ENCODE measurements at places on chromosomes 3 and 15.
A peak's percentile ranks its signal among the peaks of the same experiment; 100 is the strongest.

DNA sequence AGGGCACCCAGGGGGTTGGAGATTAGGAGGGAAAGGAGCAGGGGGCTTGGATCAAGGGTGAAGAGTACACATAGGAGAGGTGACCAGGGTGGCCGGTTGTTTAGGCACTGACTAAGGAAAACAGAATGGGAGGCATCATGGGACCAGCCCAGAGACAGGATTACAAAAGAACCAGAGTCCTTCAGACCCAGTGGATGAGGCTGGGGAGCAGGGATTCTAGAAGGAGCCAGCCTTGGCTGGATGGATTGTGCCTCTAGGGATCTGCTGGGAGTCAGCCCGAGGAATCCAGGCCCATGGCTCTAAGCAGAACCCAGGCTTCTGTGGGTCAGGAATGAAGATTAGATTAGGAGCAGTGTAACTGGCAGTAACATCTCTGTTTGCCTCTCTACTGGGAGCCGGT lies 98.6 kb downstream of the ARNT2 start:
- no peak for DNase-seq

DNA sequence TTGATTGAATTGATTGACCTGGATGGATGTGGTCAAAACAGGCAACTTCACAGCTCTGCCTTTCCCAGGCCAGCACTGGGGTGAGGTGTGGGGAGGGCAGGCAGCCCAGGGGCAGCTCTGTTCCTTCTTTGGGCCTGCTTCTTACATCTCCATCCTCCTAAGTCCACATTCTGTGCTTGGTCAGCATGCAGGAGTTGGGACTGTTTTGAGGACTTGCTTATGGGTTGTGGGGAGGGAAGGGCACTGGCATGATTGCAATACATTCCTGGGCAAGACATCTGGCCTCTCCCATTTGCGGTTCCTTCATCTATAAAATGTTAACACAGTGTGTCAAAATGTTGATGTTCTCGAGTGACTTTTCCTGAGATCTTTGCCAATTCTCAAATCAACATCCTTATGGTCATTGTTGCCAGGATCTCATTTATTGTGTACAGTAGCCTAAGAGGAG lies 84.1 kb downstream of the ST6GAL1 start:
- no peak for DNase-seq

GRCh38 chr3:159260049-159260662 lies 458.3 kb downstream of the MFSD1 start:
- DNase-seq, result peak; percentile 41

DNA sequence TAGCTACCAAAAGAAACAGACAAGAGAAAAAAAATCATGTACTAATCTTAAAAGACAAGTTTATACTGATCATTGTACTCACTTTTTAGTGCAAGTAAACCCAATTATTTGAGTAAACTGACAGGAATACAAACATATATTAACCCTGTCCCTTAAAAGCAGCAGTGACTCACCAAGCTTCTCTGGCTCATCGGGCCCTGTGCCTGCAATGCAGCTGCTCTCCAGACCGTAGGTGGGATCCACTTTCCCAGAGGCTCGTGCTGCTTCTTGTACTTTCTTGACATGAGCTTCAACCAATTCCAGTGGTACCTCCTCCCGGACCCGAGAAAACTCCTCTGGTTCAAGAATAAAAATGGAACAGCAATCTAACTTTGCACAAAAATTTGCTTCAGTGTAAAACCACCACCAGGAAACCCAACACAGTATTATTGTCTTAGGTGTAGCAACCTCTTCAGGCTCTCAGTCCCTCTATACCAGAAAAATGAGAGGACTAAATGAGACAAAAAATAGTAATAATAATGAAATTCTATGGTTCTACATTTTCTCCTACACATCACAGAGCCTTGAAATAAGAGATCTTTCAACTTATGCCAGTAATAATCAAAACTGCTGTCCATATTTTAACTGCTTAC lies 82.6 kb upstream of the CSPG5 start:
- no peak for DNase-seq

- no peak for DNase-seq
Measured at GRCh38 chr15:51874751-51875644, 45.5 kb downstream of the TMOD3 start.

DNA sequence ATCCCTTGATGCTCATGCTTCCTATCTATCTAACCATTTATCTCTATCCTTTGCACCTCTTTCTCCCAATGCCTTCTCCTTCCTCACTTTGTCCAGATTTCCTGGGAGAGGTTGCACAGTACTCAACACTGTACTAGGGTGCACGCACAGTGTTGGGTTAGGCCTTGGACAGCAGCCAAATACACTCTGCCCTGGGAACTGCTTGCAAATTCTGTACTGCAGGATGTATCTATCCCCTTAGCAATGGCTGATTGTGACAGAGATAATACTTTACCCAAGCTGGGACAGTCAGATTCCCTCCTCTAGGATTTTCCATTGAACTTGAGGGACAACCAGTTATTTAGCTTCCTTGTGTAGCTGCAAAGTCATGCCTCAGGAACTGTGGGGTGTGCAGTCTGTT lies 113.3 kb downstream of the IL20RB start:
- no peak for DNase-seq

- no peak for DNase-seq
Measured at GRCh38 chr3:179794355-179794754, 141.5 kb downstream of the USP13 start.

GRCh38 chr15:31377030-31377429 lies 50.4 kb downstream of the KLF13 start:
- DNase-seq, result no peak

DNA sequence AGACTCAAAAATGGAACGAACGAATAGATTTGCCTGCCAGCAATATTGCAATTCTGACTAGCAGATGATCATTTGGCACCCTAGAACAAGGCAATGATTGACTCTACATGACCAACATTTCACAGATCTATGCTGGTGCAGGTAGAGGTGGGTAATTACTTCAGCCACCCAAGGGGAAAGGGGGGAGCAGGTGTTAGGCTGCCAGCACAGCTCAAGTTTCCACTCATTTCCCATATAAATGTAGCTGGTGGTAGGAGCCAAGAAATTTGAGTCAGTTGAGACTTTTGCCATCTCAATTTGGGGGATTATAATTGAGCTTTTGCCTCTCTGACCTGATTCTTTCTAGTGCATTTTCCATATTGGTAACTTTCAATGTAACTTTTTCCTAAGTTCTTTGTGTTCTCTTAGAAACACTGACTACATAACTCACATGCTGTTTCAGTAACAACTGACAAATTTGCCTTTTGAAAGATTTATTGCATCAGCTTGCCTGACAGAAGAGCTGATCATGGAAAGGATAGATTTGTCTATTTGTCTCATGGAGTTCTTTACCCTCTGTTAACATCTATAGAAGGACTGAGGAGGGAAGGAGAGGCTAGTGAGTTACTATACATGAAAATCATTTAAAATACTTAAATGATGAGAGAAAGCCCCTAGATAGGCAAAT lies 902.5 kb downstream of the ZPLD1 start:
- no peak for DNase-seq

GRCh38 chr3:39013289-39013688 lies 38.5 kb downstream of the SCN11A start:
- no peak for DNase-seq
